Liver (tissue), 10 donors: ENCODE measurements at places on chromosomes 4 and X. TPM values are rescaled to one million over a fixed set of nuclear protein-coding genes. Genes with fewer than 3 reads are reported as not detected.

- no peaks in the 10 kb centered on the region for H3K4me1 ChIP-seq
- H3K4me3 ChIP-seq: no peak overlapping the region
Measured at GRCh38 chr4:25450491-25450901, 73.4 kb downstream of the ANAPC4 start.

The DSPP gene
- not detected for total RNA-seq

DNA sequence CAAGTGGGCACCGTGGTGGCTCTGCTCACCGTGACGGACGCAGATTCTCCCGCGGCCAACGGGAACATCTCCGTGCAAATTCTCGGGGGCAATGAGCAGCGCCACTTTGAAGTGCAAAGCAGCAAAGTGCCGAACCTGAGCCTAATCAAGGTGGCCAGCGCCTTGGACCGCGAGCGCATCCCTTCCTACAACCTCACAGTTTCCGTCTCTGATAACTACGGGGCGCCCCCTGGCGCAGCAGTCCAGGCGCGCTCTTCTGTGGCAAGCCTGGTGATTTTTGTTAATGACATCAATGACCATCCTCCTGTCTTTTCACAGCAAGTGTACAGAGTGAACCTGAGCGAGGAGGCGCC lies 2.7 kb downstream of the FAT4 start:
- H3K4me1 ChIP-seq: peaks cover 42% of the 10 kb centered on the region
- no peak overlapping the region for H3K27ac ChIP-seq
- H3K27me3 ChIP-seq: no peaks in the 10 kb centered on the region
- peak overlapping the region; percentile 90 for H3K4me3 ChIP-seq
- peak; percentile 35 for DNase-seq

- DNase-seq: no peak
- no peaks in the 10 kb centered on the region for H3K27me3 ChIP-seq
- no peak overlapping the region for H3K4me3 ChIP-seq
- H3K36me3 ChIP-seq: peaks cover 64% of the 10 kb centered on the region
- peaks cover 4% of the 10 kb centered on the region for H3K4me1 ChIP-seq
Measured at GRCh38 chrX:1599791-1600405, 8.5 kb downstream of the AKAP17A start.

DNA sequence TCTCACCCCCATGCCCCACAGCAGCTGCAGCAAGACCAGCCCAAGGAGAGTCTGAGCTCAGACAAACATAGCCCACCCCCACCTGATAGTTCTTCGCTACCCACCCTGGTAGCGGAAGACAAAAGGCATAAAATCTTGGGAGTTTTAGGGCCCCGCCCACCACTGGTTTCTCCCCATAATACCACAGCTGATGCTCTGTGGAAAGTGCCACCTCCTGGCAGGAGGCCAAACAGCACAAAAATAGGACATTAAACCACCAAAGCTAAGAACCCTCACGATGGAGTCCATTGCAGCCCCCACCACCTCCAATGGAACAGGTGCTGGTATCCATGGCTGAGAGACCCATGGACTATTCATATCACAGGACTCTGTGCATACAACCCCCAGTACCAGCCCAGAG lies 226.7 kb downstream of the SNCA start:
- no peak overlapping the region for H3K4me3 ChIP-seq
- no peak for DNase-seq
- no peak overlapping the region for H3K27ac ChIP-seq
- no peaks in the 10 kb centered on the region for H3K27me3 ChIP-seq
- no peaks in the 10 kb centered on the region for H3K36me3 ChIP-seq
